ENCODE measurements at places on chromosomes 13 and 19. TPM values are rescaled to one million over a fixed set of nuclear protein-coding genes. Genes with fewer than 3 reads are reported as not detected.
A peak's percentile ranks its signal among the peaks of the same experiment; 100 is the strongest.

The PTGER1 gene
- not detected for total RNA-seq

The INSL3 gene
- not detected for total RNA-seq

The GFY gene
- not detected for total RNA-seq

The RGCC gene
- total RNA-seq: 4.6 TPM

The PRODH2 gene
- total RNA-seq: not detected

DNA sequence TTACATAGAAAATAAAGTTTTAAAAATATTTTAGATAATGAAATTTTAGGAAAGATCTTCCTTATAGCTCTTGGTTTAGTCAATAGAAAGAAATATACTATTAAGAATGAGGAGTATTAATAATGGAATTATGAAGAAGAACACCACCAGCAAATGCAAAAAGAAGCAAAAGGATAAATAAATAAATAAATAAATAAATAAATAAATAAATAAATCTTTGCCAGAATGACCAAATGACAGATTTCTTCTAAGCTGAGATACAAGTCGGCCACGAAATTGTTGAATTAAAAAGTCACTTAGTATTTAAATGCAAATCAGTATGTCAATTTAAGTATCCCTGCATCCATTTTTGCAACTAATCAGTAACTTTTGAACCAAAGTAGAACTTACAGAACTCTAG, 95.9 kb downstream of the DACH1 start:
- H3K36me3 ChIP-seq: no peaks in the 10 kb centered on the region
- H3K27ac ChIP-seq: no peak overlapping the region
- no peak for DNase-seq
- no peaks in the 10 kb centered on the region for H3K27me3 ChIP-seq

GRCh38 chr19:518598-519231, 11.4 kb downstream of the TPGS1 start:
- DNase-seq: peak; percentile 84
- H3K4me1 ChIP-seq: peaks cover 6% of the 10 kb centered on the region
- no peak overlapping the region for H3K4me3 ChIP-seq
- H3K27ac ChIP-seq: no peak overlapping the region
- H3K27me3 ChIP-seq: no peaks in the 10 kb centered on the region

GRCh38 chr13:45715351-45715750, 13.2 kb downstream of the CBY2 start:
- H3K27me3 ChIP-seq: no peaks in the 10 kb centered on the region
- H3K4me3 ChIP-seq: no peak overlapping the region
- no peaks in the 10 kb centered on the region for H3K4me1 ChIP-seq
- H3K27ac ChIP-seq: no peak overlapping the region
